ENCODE measurements at places on chromosomes 16 and 17. TPM values are rescaled to one million over a fixed set of nuclear protein-coding genes. Genes with fewer than 3 reads are reported as not detected.

- no peak for DNase-seq
Measured at GRCh38 chr17:40354221-40355122, 10.1 kb downstream of the GJD3 start.

The FASN gene
- polyA plus RNA-seq = 13.5 TPM

GRCh38 chr16:75351183-75351582 lies 82.1 kb downstream of the CFDP1 start:
- no peak for DNase-seq

The SLC26A11 gene
- polyA plus RNA-seq = 8.1 TPM

The ALG1 gene
- polyA plus RNA-seq = 5.6 TPM

All from small intestine (tissue), 16 donors.